Stimulated activated CD4-positive, alpha-beta T cell treated with anti-CD3 and anti-CD28 coated beads, Interleukin-1b, Interleukin-23, amount 100 ng/mL, for 48 hours (primary cell): ENCODE measurements at places on chromosomes 6 and 20.

GRCh38 chr6:111087871-111088667 is 766 bp downstream of the SLC16A10 start:
- DNase-seq = peak; percentile 70

- no peak for DNase-seq
Observed at GRCh38 chr6:158009935-158010585, 28.4 kb downstream of the SYNJ2 start.

DNA sequence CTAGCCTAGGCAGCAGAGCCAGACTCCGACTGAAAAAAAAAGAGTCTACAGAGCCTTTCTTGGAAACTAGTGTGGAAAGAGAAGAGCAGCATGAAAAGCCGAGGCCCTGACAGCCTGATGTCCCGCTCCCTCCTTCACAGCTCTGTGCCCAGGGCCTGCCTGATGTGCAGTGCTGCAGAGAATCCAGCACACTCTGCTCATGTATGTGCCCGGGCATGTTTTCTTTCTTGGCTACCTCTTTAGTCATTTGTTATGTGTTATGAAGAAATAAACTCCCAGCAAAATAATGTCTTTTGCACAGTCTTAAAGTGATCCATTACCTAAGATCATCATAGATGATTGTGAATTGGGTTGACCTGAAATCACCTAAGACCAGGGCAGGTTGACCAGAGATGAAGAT is 78.1 kb upstream of the EZR start:
- no peak for DNase-seq

GRCh38 chr6:516213-516612 is 124.7 kb downstream of the IRF4 start:
- no peak for DNase-seq

- no peak for DNase-seq
Observed at GRCh38 chr6:167719920-167720319, 106.8 kb upstream of the AFDN start.

DNA sequence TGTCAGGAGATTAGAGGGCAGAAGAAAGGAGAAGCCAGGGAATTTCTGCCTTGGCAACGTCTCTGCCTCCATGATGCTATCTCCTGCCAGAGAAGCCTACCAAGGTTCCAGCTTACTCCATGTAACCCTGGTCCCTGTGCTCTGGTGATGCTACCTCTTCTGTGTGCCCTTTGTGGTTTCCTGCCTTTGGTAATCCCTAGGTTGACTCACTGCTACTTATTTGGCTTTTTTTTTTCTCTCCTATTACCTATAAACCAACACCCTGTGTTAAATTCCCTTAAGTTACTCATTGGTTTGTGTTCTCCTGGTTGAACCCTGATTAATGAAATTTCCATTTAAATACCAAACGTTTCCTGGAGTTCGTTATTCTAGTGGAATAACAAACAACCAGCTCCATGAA is 527.8 kb upstream of the FLRT3 start:
- no peak for DNase-seq

GRCh38 chr6:11951868-11952267 is 60.2 kb upstream of the HIVEP1 start:
- DNase-seq = no peak

- DNase-seq = no peak
Observed at GRCh38 chr6:3518356-3519190, 61.7 kb upstream of the SLC22A23 start.

- no peak for DNase-seq
Observed at GRCh38 chr20:17771206-17772004, 71.6 kb downstream of the BANF2 start.

DNA sequence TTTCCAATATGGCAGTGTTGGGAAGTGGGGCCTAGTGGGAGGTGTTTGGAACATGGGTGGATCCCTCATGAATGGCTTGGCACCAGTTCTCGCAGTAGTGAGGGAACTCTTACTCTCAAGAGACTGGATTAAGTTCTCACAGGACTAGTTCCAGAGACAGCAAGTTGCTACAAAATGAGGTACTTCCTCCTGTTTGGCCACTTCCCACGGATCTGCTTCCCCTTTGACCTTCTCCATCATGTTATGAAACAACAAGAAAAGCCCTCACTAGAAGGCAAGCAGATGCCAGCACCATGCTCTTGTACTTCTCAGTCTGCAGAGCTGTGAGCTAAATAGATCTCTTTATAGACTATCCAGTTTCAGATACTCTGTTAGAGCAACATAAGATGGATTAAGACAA is 3.1 kb downstream of the RSPH3 start:
- DNase-seq = no peak

- DNase-seq = no peak
Observed at GRCh38 chr6:8043221-8043620, 21.0 kb downstream of the BLOC1S5 start.

DNA sequence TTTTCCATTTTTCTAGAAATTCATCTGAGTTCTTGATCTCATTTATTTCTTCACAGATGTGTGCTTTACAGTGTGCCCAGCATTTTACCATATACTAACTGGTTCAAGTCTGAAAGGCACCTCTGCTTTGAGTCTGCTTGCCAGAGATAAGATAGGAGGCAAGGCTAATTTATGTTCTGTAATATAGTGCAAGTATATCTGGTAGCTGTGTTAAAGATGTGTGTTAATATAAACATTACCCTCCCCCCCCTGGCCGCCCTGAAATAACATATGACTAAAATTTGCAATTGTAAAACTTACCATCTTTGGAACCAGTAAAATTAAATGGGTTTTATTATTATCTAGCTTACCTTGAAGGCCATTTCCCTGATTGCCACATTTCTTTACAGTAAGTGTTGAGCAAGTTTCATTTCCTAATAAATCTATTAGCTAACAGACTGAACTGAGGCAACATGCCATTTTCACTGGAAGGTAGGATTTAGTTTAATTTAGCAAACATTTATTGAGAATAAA is 2.7 kb downstream of the FBXO9 start:
- no peak for DNase-seq

DNA sequence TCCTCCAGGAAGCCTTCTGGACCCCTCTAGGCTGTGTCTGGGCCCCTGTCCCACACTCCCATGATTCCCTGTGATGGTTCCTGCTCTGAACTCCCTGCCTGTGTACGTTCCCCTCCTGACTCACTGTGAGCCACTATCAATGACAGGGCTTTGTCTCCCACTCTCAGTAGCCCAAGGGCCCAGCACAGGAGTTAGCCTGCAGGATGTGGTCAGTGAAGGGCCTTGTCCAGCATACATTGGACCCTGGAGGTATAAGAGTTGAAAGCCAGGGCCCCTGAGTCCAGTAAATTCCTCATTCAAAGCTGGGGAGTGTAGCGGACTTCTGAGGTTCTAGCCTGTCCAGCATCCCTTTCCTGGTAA is 19.0 kb downstream of the ZBP1 start:
- no peak for DNase-seq

DNA sequence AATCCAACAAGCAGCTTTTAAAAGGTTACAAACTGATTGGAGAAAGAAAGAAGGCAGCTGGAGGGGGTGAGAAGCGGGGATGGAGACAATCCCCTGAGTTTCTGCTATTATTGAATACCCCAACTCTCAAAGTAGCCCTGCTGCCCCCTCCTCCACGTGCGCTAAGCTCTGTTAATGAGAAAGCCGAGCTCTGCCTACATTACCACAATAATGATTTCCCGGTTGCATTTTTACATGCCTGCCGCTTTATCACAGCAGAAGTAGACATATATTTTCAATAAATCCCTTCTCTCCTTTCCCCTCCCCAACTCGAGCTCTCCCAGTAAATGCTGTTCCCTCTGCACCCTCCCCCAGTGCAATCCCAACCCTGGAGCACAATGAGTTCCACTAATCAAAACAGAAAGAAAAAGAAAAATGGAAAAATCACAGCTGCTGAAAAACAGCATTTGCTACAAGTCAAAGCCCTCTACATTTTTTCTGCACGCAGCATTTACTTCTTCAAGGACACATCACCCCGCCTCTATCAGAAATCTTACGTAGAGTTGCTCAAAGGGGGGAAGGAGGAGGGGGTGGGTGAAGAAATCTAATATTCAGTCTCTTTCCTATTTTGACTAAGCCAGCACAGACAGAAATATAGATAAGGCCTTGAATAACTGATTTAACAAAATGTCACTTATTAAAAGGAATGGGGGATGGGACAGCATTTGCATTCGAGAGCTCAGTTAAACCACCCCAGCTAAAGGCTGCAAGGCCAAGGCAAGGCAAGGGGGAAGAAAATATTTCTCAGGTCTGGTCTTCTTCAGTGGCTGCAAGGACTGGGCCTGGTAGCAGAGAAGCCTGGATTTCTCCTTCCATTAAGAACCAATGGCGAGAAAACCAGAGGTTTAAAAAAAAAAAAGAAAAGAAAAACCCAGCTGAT is 10.7 kb downstream of the TRERF1 start:
- DNase-seq = no peak

DNA sequence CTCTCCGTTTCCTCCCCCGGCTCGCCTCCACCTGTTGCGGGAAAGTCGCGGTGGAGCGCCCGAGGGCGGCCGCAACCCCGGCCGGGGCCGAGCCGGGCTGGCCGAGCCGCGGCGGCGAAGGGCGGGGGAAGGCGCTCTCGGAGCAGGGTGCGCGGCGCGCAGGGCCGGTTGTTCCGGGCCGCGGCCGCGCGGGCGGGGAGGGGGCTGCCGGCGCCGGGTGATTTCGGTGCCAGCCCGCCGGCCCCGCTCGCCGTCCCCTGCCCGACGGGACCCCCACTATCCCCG is 235 bp downstream of the MAP7 start:
- no peak for DNase-seq

GRCh38 chr20:48766205-48766604 is 61.6 kb downstream of the PREX1 start:
- no peak for DNase-seq

- no peak for DNase-seq
Observed at GRCh38 chr20:15579688-15580087, 993.6 kb downstream of the KIF16B start.

GRCh38 chr6:69790629-69791028 is 6.2 kb downstream of the LMBRD1 start:
- DNase-seq = no peak

GRCh38 chr6:3571250-3571681 is 114.4 kb upstream of the SLC22A23 start:
- DNase-seq = no peak

- DNase-seq = no peak
Observed at GRCh38 chr20:16828666-16829305, 80.6 kb downstream of the OTOR start.

GRCh38 chr20:16129411-16129810 is 443.8 kb downstream of the KIF16B start:
- DNase-seq = no peak

- no peak for DNase-seq
Observed at GRCh38 chr6:116616737-116617053, 416 bp downstream of the RSPH4A start.

DNA sequence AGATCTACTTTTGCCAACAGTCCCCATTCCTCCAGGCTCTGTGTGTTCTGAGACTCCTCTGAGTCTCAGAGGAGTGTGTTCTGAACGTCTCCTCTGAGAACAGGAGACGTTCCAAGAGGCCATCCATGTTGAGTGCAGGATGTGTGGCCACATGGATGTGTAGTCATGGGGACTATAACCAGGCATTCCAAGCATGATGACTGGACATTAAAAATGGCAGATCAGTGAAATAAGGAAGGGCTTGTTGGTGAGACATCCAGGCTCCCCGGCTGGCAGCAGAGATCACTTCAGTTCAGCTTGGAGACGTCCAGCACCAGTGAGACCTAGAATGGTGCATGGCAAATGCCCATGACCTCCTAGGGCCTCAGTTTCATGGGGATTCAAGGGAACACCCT is 34.3 kb upstream of the POU5F1 start:
- no peak for DNase-seq

- DNase-seq = no peak
Observed at GRCh38 chr6:135323202-135323668, 142.1 kb downstream of the MYB start.

DNA sequence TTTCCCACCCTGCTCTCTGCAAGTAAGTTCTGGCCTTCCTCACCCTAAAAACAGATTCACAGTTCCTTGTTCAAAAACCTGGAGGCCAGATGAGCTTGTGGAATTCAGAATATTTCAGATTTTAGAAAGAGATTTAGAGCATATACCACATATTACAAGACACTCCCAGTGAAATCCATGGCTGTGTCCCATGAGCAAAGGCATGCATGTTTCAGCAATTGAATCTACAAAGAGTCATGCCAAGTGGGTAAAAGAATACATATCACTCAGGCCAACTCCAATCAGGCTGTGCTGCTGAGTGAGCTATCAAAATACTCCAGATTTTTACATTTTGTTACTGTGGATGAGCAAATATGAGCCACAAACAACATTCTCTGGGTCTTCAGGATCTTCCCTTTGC is 10.2 kb upstream of the NEDD9 start:
- no peak for DNase-seq

DNA sequence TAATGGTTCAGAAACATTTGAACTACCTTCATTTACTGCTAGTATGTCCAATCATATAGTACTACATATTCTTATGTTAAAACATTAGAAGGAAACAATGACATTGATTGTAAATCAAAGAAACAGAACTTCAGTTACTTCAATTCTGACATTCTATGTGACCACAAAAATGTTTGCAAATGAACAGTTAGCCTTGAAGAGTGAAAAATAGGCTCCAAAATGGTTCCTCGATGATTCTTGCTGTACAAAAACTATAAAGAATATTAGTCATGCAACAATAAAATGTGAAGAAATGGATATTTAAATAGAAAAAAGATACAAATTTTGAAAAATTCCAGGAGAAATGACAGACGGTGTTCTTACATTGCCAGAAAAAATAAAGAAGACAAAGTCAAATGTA is 686.9 kb downstream of the BCKDHB start:
- DNase-seq = no peak

GRCh38 chr20:3924304-3925112 is 35.3 kb downstream of the PANK2 start:
- DNase-seq = no peak

GRCh38 chr20:5835871-5836270 is 85.7 kb downstream of the SHLD1 start:
- DNase-seq = no peak

DNA sequence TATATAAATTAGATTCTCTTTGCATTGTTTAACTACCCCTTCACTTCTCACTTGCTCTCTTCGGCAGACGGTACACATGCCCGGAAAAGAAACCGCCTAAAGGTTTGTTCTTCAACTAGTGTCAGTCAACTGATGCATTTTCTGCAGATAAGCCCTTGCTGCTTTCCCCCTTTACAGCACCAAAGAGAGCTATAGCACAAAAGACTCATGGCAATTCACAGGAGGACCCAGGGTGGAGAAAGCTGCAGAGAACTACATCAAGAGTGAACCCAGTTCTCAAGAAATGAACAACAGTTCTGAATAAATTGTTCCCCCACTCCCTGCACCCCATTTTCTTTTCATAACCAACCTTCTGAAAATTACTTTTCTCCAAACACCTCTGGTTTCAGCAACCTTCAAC is 8.9 kb downstream of the CD164 start:
- peak; percentile 34 for DNase-seq

GRCh38 chr20:995170-995569 is 6.9 kb downstream of the RSPO4 start:
- no peak for DNase-seq

- no peak for DNase-seq
Observed at GRCh38 chr20:35883336-35883777, 70.9 kb downstream of the SCAND1 start.
